ENCODE measurements at places on chromosomes 6 and 20. TPM values are rescaled to one million over a fixed set of nuclear protein-coding genes. Genes with fewer than 3 reads are reported as not detected.
A peak's percentile ranks its signal among the peaks of the same experiment; 100 is the strongest.

DNA sequence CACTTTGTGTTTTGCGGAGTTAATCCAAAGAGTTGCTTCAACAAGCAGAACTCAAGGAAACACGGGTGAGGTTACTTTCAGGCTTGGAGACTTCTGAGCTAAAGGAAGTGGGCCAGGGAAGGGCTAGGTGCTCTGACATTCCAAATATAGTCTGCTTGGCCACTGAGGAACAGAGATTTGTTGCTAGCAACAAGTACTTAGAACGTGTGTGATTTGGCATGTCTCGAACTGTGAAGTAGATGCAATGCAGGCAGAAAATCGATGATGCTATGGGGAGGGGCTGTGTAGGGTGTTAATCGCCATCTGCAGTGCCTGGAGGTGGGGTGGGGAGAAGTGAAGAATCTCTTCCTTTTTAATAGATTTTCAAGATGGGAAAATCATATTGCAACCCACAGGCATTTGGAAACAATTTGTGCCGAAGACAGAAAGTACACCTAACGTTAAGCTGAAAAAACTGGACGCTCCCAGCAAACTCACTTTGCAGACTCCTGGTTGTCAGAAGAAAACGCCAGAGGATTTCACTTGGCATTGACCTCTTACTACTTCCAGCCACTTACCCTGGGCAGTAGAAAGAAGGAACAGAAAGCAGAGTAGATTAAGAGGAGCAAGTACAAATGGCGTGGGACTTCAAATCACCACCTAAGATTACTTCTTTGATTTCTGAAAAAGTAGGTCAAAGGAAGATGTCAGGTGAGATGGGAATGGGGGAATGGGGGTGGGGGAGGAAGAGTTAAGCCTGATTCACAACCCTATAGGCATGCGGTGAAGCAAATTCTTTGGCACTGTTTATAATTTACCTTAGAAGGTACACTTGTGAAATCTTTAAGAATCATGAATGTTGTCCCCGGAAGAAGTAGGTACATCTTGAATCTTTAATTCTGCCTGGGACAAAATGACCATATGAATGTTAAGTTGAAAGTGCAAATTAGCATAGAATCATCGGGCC lies 314.1 kb downstream of the CD83 start:
- no peak overlapping the region for H3K4me3 ChIP-seq
- peaks cover 3% of the 10 kb centered on the region for H3K4me1 ChIP-seq
- H3K36me3 ChIP-seq, result no peaks in the 10 kb centered on the region
- H3K27ac ChIP-seq, result no peak overlapping the region

DNA sequence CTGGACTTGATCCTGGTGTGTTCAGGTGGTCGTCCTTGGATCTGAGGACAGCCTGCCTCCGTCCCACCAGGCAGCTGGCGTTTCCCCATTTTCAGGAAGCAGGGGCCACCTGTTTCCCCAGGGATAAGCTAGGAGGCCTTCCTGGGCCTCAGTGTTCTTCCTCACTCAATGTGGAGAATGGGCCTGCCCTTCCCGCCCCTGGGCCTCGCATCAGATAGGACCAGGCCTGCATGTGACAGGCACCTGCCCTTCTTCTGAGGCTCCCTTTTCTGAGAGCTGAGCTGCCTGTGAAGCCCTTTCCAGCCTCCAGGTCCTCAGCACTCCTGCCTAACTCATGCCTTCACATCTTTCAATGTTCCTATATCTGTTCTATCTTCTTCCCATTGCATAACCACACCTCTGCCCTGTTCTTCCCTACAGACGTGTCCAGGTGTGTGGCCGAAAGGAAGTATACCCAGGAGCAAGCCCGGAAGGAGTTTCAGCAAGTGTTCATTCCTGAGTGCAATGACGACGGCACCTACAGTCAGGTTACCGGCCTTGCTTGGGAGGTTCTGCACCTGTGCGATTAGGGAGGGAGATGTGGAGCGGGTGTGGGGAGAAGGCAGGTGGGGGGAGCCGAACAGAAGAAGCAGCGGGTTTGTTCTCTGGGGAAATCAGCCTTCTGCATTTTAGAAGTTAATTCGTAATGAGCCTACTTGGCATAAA lies 85.1 kb downstream of the SMOC2 start:
- no peaks in the 10 kb centered on the region for H3K4me1 ChIP-seq
- no peaks in the 10 kb centered on the region for H3K36me3 ChIP-seq
- H3K27ac ChIP-seq, result no peak overlapping the region

Gene CFAP206
- not detected for total RNA-seq

Gene KCNG1
- total RNA-seq, result 12.3 TPM

DNA sequence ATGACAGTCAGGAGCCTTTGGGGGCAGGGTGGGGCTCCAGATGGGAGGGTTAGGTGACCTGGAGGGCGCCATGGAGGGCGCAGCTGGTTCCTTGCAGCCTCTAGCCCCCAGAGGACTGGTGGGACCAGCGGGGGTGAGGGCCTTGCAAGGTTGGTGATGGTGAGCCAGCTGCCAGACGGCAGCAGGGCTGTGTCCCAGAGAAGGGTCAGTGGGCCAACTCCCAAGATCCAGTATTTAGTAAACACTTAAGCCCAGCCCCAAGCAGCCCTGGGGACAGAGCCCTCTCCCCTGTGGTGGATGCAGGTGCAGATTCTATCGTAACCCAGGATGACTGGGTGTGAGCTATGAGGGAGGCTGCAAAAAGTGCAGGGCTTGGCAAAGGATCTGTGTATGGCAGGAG lies 201.5 kb upstream of the RNF24 start:
- no peak overlapping the region for H3K4me3 ChIP-seq
- DNase-seq, result no peak
- H3K27ac ChIP-seq, result no peak overlapping the region

- no peak overlapping the region for H3K27ac ChIP-seq
- no peaks in the 10 kb centered on the region for H3K36me3 ChIP-seq
- H3K4me1 ChIP-seq, result no peaks in the 10 kb centered on the region
- H3K27me3 ChIP-seq, result no peaks in the 10 kb centered on the region
- DNase-seq, result no peak
- no peak overlapping the region for H3K4me3 ChIP-seq
Measured at GRCh38 chr6:129104131-129104530, 221.2 kb downstream of the LAMA2 start.

GRCh38 chr6:39714802-39715201 lies 10.4 kb downstream of the KIF6 start:
- no peaks in the 10 kb centered on the region for H3K36me3 ChIP-seq
- peaks cover 3% of the 10 kb centered on the region for H3K27me3 ChIP-seq
- no peak overlapping the region for H3K4me3 ChIP-seq

GRCh38 chr6:46979206-46979605 lies 57.5 kb upstream of the ADGRF5 start:
- H3K27ac ChIP-seq, result no peak overlapping the region
- peaks cover 1% of the 10 kb centered on the region for H3K27me3 ChIP-seq
- H3K36me3 ChIP-seq, result no peaks in the 10 kb centered on the region
- no peak for DNase-seq
- H3K4me1 ChIP-seq, result no peaks in the 10 kb centered on the region

GRCh38 chr20:60249436-60249835 lies 291.2 kb downstream of the CDH26 start:
- no peaks in the 10 kb centered on the region for H3K27me3 ChIP-seq
- DNase-seq, result no peak
- no peak overlapping the region for H3K27ac ChIP-seq
- H3K36me3 ChIP-seq, result no peaks in the 10 kb centered on the region

DNA sequence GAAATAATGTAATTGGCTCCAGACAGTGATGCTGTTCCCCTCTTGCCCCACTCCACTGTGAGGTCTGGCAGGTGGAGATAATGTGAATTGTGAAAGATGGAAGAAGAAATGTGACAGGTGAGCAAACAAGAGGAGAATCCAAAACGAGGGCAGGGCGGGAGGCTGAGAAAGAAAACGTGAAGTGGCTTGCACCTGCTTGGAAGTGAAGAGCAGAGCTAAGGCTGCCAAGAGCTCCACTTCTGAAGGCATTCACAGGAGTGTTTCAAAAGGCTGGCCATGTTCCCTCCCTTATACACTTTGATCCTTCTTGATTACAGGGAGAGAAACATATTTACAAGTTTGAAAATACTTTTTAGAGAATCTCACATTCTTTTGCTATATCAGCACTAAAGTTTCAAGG lies 359.4 kb downstream of the EPHA7 start:
- no peaks in the 10 kb centered on the region for H3K4me1 ChIP-seq
- no peaks in the 10 kb centered on the region for H3K36me3 ChIP-seq
- H3K4me3 ChIP-seq, result no peak overlapping the region
- H3K27ac ChIP-seq, result no peak overlapping the region
- H3K27me3 ChIP-seq, result no peaks in the 10 kb centered on the region

DNA sequence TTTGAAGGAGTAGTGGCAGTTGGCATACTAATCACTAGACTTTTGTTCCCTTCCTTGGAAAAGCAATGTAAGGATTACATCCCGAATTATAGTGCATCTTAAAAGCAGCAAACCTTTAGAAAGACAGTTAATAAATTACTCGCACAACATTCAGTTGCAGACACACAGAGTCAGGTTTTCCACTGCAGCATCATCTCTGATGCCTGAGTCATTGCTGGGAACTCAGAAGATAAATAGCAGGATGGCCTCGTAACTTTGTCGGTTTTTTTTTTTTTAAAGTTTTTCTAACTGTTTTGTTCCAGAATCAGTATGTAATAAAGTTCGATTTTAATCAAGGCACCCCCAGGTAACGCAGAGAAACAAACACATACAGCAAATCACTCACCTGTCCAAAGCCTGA lies 34.3 kb downstream of the GJA10 start:
- no peak for DNase-seq
- no peaks in the 10 kb centered on the region for H3K27me3 ChIP-seq
- peak overlapping the region; percentile 80 for H3K27ac ChIP-seq
- H3K36me3 ChIP-seq, result peaks cover 60% of the 10 kb centered on the region
- no peak overlapping the region for H3K4me3 ChIP-seq

Gene VGLL2
- not detected for total RNA-seq

DNA sequence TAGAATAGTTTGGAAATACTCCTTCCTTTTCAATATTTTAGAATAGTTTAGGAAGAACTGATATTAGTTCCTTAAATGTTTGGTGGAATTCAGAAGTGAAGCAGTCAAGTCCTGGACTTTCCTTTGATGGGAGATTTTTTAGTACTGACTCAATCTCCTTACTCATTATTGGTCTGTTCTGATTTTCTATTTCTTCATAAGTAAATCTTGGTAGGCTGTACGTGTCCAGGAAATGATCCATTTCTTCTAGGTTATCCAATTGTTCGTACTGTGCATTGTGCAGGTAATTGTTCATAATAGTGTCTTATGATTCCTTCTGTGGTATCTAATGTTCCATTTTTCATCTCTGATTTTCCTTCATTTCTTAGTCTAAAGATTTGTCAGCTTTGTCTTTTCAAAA lies 138.9 kb downstream of the SYCP2 start:
- peaks cover 2% of the 10 kb centered on the region for H3K27me3 ChIP-seq
- no peak for DNase-seq
- H3K4me3 ChIP-seq, result no peak overlapping the region
- no peaks in the 10 kb centered on the region for H3K4me1 ChIP-seq

DNA sequence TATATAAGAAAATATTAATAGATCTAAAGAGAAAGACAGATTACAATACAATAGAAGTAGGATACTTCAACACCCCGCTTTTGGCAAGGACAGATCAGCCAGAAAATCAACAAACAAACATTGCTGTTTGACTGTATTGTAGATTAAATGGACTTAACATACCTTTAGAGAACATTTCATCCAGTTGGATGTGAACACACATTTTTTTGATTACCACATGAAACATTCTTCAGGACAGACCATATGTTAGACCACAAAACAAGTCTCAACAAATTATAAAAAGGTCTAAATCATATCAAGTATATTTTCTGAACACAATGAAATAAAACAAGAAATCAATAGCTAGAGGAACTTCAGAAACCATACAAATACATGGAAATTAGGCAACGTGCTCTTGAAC lies 148.2 kb downstream of the TRMT11 start:
- H3K4me1 ChIP-seq, result no peaks in the 10 kb centered on the region
- no peaks in the 10 kb centered on the region for H3K27me3 ChIP-seq
- no peak overlapping the region for H3K4me3 ChIP-seq
- no peak overlapping the region for H3K27ac ChIP-seq
